OCI-LY7 (cell line): ENCODE measurements at places on chromosomes 12 and 14.

DNA sequence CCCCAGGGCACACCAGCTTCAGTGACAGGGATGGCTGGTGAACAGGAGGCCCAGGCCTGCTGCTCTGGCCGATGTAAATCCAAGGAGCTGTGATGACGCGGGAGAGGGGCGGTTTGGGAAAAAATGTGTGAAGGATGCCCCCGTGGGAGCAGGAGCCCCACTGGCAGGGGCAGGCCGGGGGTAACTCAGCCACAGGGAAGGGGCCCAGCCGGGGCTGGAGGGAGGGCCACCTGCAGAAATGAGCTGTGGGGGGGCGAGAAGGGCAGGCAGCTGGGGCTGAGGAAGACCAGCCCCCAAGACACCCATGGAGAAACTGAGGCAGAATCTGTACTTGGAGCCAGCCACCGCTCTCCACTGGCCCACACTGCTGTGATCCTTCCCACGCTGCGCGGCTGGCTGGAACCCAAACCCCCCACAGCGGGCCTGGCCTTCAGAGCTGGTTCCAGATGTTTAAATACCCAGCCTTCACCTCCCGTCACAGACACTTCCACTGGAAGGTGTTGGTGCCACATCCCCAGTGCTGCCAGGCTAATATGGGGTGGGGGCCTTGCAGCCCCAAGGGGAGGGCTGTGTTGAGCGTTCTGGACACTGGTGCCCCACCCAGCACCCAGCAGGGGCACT is 28.5 kb upstream of the ANKRD9 start:
- no peak for DNase-seq

- DNase-seq = no peak
These were observed 43.9 kb upstream of the AMN1 start for GRCh38 chr12:31772685-31773222.

- DNase-seq = no peak
These were observed 11.7 kb downstream of the TTLL5 start for GRCh38 chr14:75672605-75673192.

GRCh38 chr14:92527721-92528120 is 14.1 kb downstream of the RIN3 start:
- no peak for DNase-seq

DNA sequence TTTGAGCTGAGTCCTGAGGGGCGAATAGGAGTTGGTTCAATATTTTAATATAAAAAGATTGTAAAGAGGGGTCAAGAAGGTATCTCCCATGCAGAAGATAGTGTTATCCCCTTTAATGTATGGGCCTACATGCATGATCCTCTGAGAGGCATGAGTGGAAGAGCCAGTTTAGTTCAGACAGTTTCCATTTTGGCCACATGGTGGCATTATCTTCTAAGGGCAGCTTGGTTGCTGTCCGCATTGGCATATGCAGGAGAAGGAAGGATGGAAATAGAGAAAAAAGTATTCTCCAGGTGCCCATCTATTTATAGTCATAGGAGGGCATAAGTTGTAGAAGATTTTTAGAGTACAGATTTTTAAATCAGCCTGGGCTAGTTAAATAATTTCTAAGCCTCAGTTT is 5.4 kb downstream of the SAMD4A start:
- DNase-seq = peak; percentile 36

DNA sequence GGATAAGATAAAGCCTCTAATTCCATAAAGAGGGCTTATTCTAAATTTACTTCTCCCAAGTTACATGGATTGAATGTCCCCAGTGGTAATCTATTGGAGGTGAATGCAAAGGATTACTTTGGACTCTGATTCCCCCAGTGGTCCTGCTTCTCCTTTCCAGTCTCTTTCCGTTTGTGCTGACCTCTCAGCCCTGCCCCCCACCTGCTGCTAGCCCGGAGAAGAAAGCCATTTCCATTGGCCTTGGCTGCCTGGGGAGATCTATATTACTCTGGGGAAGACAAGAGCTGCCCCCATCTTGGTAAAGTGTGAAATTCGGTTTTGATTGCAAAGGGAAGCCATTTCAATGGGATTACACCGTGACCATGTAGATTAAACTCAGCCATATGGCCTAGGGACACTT is 13.3 kb downstream of the ASCL1 start:
- DNase-seq = no peak

GRCh38 chr12:3313066-3313465 is 177.9 kb upstream of the PRMT8 start:
- no peak for DNase-seq

DNA sequence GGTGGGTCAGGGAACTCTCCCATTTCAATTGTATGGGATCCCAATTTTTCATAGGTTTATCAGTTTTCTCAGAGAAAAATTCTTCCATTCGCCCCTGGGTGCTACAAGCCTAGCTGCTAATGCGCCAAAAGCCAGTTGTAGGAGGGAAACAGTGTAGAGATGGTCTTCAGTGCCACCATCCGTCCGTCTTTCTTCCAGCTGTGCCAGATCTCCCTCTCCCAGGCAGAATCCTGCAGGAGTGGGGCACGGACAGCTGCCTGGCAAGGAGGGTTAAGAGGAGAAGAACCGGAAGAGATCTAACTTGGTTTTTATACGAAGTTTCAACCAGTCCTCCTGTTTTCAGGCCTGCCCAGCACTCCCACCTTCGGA is 38.9 kb upstream of the FUT8 start:
- no peak for DNase-seq

GRCh38 chr12:59164991-59165718 is 244.9 kb upstream of the LRIG3 start:
- DNase-seq = peak; percentile 40

GRCh38 chr12:27434673-27435565 is 11.6 kb upstream of the SMCO2 start:
- DNase-seq = peak; percentile 34

DNA sequence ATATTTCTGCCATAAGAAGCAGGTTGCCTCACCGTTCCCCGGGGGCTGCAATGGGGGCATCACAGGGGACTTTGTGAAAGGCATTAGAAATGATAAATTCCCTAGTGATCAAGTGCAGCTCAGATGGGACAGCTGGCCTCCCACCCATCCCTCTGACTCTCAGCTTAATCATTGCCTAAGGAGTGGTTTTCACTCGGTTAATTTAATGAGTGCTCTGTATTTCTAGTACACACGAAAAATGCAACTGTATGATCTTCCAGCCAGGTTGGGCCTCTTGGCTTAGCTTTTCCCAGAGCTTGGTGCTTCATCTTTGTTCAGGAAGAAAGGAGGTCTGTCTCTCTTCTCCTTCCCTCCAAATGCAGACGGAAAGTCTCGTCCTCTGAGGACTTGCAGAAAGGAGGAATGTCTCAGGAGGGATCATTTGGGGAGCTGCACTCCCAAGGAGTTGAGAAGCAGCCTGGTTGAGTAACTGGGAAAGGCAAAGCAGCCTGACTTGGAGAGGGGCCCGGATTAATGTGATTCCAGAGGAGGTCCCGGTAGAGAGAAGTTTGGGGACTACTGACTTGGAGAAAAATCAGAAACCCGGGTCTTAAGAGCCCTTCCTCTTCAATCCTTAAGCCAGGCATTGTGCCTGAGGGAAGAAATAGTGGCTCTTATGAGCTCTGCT is 7.2 kb downstream of the CD9 start:
- DNase-seq = no peak

DNA sequence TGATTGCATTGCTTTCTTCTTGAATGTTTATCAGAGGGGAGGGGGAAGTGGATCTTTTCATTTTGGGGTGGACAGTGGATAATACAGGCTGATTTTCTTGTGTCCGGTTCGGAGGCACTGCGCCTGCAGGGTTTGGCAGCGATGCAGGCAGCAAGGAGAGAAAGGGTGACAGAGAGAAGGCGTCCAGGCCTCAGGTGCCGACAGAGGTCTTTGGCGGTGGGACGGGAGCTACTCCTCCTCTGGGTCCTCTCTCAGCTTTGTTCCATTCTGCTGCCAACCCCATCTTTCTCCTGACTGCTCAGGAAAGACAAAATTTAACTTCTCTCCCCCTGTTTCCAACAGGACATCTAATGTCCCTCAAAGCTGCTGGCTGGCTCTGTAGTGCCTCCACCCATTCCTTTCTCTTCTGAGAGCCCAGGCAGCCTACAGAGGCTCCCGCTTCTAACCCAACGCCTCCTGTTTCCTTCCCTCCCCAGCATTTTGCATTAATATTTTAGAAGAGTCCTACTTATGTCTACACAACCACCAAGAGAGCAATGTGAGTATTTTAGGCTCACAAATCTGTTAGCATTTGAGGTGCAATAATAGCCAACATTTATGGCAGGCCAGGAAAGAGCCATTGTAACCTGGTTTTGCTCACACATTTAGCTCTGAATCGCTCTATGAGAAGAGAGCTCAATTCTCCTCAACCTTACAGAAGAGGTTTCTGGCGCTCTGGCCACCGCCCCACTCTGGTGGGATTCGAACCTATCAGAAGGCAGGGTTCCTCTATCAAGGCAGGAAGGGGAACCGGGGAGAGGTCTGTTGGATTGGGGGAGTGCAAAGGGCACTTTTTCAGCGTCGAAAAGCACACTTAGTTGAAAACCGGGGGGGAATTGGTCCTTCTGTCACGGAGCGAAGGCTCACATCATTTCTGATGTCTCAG is 7.1 kb upstream of the TBX5 start:
- DNase-seq = no peak

DNA sequence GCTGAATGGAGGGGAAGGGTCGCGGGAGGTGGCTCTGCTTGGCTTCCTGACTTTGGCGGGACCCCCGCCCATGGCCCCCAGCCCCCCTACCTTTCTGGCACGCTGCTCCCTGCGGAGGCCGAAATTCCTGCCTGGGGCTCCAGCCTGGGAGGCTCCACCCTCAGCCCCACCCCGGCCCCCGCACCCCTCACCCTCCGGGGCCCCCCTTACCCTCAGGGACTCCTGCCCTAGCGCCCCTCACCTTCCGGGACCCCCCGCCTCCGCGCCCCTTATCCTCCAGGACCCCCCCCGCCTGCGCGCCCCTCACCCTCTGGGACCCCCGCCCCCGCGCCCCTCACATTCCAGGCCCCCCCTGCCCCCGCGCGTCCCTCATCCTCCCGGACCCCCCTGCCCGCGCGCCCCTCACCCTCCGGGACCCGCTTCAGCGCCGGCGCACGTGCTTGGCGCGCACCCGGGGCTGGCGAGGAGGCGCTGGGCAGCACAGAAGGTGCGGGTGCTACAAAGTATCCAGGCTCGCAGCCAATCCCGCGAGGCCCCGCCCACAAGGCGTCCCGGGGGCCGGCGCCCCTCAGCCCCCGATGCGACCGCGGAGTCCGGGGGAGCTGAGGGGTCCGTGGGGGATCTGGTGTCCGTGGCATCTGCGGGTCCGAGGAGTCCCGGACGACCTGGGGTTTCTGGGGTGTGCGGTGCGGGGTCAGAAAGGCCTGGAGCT is at the start of gene ANHX:
TSS of gene ANHX (minus strand) at position 477 of the 712 bp plus-strand sequence. CDS start 1,521 bp downstream, outside the sequence.
- DNase-seq = no peak

GRCh38 chr14:54259821-54260220 is 137.0 kb upstream of the CDKN3 start:
- DNase-seq = no peak

DNA sequence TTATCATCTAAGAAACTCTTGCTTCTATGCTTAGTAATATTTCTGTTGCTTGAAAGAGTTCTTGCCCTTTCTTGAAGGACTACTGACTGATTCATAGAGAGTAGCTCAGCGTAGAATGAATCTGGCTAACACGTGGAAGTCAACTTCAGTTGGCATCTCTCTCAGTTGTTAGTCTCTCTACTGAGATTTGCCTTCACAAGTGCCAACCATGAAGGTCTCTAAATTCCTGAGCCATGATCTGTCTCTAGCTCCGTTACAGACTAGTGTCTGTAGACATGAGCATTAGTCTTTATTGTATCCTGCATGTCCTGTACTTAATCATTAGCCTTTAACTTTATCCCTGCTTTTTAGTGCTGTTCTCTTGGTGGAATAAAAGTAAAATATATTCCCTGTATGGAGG is 19.1 kb upstream of the ALX1 start:
- DNase-seq = no peak

DNA sequence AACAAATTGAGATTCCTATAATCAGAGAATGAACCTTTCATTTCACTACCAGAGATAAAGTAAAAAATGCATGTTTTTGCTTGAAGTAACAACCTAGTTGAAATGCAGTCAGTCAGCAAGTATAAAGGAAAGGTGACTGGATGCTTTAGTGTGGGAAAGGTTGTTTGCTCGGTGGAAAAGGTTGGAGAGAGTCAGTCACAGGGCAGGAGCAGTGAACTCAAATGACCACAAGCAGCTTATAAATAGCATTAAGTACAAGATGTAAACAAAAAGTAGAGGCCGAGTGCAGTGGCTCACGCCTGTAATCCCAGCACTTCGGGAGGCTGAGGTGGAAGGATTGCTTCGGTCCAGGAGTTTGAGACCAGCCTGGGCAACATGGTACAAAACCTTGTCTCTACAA is 98.1 kb upstream of the FGD4 start:
- peak; percentile 22 for DNase-seq

GRCh38 chr14:92088494-92088893 is 17.9 kb downstream of the ATXN3 start:
- DNase-seq = no peak

- DNase-seq = no peak
These were observed 266.7 kb upstream of the CRY1 start for GRCh38 chr12:107360033-107360432.

- DNase-seq = no peak
These were observed 48.3 kb downstream of the SCN8A start for GRCh38 chr12:51639361-51639760.

- no peak for DNase-seq
These were observed 70.2 kb upstream of the MUCL1 start for GRCh38 chr12:54784115-54784514.

DNA sequence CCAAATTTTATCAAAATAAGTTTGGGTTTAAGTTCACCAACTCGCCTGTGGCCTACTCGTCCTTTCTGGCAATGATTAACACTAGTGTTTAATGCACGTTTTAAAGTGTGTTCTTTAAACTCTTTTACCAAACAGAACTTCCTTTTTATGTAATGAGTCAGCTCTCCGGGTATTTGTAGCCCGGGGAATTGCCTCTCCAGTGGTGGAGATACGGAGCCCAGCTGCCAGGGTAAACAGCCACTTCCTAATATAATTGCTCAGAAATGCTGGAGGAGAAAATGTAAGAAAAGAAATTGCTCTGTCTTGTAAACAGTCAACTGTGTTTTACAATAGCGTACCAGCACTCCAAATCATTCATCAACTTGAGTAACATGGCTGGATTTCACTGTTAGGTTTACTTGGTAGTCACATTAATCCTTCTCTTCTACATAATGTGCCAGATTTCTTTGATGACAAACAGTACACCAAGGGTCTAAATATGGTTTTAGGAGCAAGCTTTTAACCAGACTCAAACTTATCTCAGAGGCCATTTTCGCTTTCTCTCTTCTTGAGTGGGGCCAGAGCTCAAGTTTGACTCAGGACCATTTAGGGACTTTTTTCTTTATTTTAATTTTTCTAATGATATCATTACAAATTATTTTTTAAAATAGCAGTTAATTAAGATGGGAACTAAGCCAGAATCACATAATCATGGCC is 101.2 kb upstream of the SLC38A2 start:
- no peak for DNase-seq

- no peak for DNase-seq
These were observed 13.7 kb upstream of the SPTLC2 start for GRCh38 chr14:77630111-77630510.

DNA sequence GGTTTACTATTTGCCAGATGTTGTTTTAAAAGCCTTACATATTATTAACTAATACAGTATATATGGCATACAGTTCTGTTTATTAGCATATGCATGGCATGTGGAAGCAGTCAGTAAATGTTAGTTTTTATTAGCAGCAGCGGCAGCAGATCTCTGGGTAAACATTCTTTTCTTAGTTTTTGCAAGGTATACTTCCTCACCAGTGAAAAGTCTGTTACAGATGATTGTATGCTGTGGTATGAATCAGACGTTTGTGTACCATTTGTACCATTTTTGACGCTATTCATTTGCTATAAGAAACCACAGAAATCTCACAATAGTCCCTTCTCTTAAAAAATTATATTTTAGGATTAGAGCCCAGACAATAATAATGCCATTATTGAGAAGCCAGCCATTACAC is 17.8 kb downstream of the STK38L start:
- DNase-seq = no peak
